Stimulated activated CD4-positive, alpha-beta T cell treated with anti-CD3 and anti-CD28 coated beads, Interleukin-4, amount 100 ng/mL, for 24 hours (primary cell): ENCODE measurements at places on chromosomes 11 and 22.

DNA sequence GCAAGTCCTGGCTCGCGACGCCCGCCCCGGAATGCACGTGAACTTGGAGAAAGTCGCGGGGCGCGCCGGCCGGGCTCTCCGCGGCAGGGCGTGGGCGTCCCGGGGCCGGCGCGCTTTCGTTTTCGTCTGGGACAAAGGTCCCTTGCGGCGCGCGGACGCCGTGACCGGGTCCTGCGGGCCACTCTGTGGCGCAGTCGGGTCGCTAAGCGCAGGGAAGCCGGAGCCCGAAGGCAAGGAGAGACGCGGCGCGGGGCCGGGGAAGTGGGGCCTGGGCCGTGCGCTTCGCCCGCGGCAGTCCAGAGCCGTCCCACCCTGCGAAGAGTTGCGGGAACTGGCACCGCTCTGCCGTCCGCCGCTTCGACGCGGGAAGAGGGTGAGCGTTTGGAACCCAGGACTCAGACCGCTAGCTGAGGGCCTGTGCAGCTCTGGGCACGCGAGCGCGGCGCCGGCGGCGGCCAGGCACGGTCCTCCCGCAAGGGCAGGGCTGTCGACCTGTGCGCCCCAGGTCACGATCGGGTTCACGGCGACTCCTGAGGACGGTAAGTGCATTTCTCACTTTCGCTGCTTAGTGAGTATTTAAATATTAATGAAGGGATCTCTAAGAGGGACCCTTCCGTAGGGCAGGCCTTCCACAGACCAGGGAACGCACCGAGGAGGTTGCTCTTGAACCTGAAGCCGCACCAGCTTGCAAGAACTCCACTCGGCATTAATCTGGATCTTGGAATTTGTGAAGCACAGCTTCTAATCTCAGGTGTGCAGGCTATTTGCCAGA, 78.0 kb upstream of the PPARA start:
- peak; percentile 53 for DNase-seq

GRCh38 chr11:48008951-48009270, 28.6 kb downstream of the PTPRJ start:
- peak; percentile 86 for DNase-seq

- DNase-seq: no peak
Measured at GRCh38 chr11:102252339-102252891, 64.9 kb upstream of the BIRC3 start.

DNA sequence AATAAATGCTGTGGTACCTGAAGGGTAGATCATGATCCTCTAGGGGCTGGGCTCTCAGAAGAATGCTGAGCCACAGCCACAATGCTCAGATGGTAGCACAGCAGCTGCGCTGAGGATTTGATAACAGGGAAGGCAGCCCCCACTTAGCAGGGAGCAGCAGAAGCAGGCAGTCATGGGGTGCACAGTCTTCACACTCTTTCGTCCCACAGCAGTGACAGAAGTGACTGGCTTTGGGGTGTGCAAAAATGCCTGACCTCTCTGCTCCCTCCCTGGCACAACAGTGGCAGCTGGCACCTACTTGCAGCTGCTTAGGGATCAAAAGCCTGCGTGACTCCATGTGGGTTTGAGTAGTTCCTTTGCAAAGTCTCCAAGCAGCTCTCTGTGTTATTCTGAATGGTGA, 1349.8 kb upstream of the RAG2 start:
- no peak for DNase-seq

DNA sequence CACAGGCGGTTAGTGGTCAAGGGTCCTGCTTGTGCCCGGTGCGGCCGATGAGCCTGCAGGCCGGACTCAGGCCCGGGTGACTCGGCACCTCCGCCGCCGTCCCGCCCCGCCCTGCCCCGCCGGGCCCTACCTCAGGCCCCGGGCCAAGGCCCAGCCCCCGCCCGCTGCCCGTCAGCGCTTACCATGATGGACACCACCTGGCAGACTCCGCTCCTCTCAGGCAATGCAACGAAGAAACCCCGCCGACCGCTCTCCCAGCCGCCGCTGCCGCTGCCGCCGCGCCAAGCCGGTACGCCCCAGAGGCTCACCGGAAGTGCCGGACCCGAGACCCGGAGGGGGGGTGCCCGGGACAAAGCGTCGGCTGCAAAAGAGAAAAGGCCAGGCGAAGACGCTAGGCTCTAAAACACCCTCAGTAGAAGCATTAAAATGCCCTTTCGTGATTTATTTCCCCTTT, at the start of gene UFD1:
UFD1 (minus strand) TSS at position 293 of the 454 bp plus-strand sequence; CDS start at position 185, 108 bp downstream.
- peak; percentile 81 for DNase-seq

DNA sequence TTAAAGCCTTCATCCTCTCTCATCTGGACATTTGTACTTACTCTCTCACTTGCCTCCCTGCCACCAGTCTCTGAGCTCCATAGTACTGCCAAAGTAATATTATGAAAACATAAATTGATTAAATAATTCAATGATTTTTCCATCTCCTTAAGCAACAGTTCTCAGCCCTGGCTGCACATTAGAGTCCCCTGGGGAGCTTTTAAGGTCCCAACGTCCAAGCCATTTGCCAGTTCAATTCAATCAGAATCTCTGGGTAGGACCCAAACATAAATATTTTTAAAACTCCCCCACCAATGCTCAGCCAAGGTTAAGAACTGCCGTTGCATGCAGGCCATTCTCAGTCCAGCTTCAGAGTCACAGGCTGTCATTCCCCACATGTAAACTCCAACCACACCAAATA, 114.4 kb upstream of the BMAL1 start:
- no peak for DNase-seq

- peak; percentile 18 for DNase-seq
Measured at GRCh38 chr11:86460461-86461385, 86.0 kb downstream of the CCDC81 start.

DNA sequence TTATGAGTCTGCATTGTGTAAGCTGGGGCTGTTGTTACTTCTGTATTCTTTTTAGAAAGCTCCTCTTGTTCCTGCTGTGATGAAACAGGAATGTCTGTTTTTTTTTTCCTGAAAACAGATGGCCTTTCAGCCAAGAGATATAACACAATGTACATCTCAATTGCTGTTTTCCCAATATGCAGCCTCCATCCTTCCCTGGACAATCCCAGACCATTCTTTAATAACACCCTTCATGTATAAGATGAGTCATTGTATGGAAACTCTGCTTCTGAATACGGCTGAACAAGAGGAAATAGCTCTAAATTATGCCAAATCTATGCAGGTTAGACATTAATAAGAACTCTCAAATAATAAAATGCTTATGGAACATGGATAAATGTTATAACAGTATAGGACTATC, 60.2 kb upstream of the LRRC4C start:
- no peak for DNase-seq

DNA sequence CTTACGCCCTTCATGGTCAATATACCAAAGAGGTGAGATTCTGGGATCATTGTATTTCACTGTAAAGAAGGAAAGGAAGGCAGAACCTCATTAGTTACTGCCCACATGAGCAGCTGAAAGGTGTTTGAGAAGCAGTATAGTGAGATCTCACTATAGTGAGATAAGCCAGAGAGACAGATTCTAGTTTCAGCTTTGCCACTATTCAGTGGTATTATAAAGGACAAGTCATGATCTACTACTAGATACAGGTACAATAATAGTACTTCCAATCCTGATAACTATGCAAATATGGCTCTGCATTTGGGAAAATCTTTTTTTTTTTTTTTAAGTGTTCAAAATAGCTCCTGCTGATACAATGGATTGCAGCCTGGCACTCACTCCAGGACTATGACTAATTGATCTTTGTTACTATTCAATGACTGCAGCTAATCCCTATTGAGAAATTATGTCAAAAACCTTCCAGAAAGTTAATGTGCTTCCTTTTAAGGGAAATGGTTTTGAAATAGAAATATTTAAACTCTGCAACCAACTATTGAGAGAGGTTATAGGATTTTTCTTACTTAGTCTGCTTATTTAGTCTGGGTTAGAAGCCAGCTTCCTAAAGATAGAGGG, 8.3 kb upstream of the DLAT start:
- DNase-seq: no peak

DNA sequence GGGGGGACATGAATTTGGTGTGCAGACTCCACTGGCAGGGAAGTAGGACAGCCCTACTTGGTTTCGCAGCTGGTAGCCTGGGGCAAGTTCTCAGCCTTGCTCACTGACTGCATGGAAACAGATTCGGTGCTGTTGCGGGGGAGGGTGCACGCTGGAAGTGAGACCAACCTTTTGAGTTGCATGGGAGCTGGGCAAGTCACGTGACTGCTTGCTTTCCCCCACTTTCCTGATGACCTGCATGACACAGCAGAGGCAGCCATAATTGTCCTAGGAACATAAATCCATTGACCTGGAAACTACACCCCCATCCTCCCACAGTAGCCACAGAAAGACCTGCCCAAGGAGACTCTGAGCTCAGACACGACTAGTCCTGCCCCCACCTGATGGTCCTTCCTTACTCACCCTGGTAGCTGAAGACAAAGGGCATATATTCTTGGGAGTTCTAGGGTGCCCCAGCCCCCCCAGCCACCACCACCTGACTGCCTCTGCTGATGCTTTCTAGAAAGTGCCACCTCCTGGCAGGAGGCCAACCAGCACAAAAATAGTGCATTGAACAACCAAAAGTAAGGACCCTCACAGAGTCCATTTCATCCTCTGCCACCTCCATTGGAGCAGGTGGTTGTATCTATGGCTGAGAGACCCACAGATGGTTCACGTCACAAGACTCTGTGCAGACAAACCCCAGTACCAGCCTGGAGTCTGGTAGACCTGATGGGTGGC, 4.1 kb upstream of the HBG2 start:
- no peak for DNase-seq

DNA sequence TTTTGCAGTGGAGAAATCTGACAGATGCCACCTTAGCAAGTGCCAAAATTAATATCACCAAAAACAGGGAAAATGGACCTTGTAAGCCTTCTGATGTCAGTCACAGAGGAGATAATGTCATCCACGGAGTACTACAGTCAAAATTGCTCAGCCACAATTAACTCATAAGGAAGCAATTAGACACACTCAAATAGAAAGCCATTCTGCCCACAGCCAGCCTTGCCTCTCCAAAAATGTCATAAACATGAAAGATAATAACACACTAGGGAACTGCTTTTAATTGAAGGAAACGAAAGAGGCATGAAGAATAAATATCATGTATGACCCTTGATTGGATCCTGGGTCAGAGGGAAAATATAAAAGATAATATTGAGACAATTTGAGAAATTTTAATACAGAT, 505.6 kb upstream of the API5 start:
- DNase-seq: no peak

GRCh38 chr11:93407777-93408401, 77.3 kb downstream of the DEUP1 start:
- no peak for DNase-seq

DNA sequence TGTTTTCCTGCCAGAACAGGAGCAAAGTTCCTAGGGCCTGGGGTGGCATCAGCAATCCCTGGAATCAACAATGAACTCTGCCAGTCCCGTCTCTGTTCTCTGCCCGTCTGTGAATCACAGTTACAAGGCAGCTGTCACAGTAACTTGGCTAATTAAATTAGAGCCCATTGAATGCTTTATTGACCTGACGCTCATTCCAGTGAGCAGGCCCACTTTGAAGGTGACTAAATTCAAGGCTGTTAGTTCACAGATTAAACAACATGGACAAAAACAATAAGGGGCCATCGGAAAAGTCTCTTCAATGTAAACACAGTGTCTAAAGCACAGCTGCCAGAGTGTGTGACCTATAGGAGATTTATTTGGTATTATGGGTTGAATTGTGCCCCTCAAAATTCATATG, 17.7 kb upstream of the TMPRSS5 start:
- DNase-seq: no peak

GRCh38 chr11:7630002-7630401, 43.3 kb downstream of the CYB5R2 start:
- no peak for DNase-seq

GRCh38 chr11:105524286-105524685, 85.6 kb upstream of the GRIA4 start:
- DNase-seq: no peak

DNA sequence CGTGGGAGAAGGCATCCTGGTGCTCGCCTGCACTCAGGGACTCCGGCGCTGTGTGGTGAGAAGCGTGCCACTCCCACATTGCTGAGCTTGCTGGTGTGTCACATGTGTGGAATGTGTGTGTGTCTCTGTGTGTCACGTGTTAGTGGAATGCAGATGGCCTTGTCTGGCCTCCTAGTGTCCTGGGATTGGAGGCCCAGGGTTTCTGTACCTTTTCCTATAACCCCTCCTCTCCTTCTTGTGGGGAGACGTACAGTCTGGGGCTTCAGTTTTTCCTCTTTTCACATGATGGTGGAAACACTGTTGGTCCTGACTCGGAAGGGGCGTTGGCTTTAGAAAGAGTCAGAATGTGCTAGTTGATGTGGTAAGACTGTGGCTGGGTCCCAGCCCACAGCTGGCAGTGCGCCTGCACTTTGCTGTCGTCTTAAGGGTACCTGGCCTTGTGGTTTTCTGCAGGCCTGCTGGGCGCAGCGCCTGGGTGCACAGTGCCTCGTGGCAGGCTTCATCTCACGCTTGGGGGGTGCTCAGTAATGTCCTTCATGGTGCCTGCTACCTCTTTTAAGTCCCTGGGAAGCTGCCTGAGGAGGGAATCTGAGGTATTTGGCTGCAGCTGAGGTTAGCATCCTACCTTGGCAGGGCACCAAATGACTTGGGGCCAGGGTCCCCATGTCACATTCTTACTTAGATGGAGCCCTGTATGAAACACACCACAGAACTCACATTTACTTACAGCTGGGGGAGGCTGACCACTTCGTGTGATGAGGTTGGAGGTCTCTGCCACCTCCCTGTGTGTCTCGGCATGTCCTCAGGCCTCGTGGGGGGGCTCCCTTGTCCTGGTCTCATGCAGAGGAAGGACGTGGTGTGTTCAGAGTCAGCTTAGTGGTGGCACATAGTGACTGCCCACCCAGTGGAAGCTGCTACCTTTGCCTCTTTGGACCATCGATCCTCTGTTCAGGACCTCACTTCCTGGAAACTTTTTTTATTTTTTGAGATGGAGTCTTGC, 61.9 kb downstream of the MED15 start:
- DNase-seq: peak; percentile 66
